ENCODE measurements at places on chromosomes 7 and 10.

DNA sequence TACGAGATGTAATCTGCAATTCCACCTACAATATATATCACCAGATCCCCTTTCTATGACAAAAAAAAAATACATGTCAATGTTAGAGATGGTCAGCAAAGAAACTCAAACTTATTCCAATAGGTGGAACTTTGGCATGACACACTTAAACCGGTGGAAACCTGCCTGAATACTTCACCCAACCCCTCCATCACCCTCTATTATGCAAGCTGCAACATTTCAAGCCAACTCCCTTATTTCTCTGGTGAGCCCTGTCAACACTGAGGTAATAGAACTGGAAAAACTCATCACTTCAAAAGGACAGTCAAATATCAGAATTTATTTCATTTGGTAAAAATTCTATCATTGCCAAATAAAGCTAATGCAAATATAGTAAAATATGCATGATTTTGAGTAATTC lies 3.6 kb downstream of the ZNF438 start:
- peak; percentile 46 for DNase-seq

DNA sequence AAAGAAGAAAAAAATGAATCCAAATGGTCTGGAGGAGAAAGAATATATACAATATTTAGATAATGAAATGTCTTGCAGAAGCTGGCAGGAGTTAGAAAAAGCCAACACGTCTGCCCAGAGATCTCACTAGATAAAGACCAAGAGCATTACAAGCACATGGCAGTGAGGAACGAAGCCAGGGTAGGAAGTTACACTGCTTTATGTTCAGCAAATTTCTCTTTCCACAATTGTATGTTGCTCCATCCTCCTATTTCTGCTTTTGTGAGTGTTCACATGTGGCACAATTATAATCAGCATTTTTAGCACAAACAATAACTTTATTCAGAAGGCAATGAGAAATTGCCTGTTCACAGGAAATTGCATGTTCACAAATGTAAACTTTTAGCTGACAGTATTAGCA lies 53.7 kb downstream of the LRRC17 start:
- no peak for DNase-seq

- no peak for DNase-seq
These were observed 73.1 kb downstream of the LANCL2 start for GRCh38 chr7:55438085-55438756.

- DNase-seq, result no peak
These were observed 65.1 kb upstream of the HPS1 start for GRCh38 chr10:98511876-98512275.

- no peak for DNase-seq
These were observed 313.0 kb upstream of the NPVF start for GRCh38 chr7:25541094-25541821.

- DNase-seq, result no peak
These were observed 104.6 kb upstream of the GDF10 start for GRCh38 chr10:47195274-47195885.

DNA sequence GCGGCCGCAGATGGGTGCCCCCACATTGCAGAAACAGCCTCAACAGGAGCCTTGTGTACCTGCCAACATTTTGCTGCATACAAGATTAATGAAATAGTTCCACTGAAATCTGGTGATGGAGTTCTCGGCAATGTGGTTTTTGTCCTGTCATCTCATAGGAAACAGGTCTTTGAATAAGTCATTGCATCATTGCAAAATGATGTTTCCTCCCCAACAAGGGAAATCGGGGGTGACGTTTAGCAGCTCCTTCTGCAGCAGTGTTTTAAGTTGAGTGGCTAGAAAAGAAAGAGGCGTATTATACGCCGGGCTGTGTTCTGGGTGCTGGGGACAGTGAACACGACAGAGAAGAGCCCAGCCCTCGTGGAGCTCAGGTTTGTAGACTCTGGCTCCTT lies 177.0 kb downstream of the PRKAG2 start:
- DNase-seq, result peak; percentile 93

DNA sequence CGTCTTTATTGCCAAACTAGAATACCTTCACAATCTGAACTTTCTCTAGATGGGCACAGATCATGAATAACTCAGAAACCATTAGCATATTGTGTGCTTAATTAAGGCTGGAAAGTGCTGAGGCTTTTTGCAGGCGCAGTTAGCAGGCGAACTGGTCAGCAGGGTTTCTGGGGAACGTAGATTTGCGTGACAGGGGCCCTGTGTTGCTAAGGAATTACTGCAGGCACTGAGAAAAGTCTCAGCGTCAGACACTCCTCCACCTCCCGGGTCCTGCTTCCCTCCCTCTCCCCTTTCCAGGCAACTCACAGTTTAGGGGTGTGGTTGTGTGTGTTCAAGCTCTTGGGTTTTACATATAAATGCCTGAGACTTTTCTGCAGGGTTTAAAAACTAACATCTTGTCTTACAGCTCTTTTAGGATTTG lies 2.2 kb downstream of the MAP3K8 start:
- DNase-seq, result peak; percentile 78

DNA sequence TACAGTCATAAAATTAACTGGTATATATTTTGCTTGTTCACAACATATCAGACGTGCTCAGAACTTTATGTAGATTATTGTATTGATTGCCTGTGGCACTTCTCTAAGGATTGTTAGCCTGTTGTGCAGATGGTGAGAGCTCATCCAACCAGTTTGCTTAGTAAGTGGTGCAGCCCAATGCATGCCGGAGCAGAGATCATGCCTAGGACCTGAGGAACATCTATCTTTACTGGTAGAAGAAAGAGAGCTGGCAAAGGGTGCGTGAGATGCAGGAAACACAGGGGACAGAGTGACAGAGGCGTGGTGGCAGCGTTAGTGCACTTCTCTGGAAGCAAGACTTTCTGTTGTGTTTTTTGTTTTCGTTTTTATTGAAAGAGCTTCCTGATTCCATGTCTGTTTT lies 35.9 kb downstream of the CCM2 start:
- no peak for DNase-seq

- no peak for DNase-seq
These were observed 4.3 kb upstream of the LAMB1 start for GRCh38 chr7:108007261-108007660.

GRCh38 chr7:37056234-37056912 lies 332.1 kb upstream of the AOAH start:
- DNase-seq, result no peak

DNA sequence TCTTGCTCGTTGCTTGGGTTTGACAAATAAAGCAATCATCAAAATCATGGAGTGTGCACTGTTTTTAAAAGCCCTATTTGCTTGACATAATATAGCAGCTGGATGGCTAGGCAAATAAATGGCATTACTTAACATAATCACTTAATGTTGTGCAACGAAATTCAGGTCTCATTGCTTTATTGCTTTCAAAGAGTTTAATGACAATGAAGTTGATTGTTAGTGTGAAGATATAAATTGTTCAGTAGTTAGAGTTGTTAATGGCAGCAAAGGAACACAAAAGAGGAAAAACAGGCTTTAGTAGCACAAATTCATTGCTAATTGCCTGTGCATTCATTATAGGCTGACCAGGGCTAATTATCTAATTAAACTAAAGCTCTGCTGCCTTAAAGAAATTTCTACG lies 7.6 kb upstream of the ADO start:
- no peak for DNase-seq

DNA sequence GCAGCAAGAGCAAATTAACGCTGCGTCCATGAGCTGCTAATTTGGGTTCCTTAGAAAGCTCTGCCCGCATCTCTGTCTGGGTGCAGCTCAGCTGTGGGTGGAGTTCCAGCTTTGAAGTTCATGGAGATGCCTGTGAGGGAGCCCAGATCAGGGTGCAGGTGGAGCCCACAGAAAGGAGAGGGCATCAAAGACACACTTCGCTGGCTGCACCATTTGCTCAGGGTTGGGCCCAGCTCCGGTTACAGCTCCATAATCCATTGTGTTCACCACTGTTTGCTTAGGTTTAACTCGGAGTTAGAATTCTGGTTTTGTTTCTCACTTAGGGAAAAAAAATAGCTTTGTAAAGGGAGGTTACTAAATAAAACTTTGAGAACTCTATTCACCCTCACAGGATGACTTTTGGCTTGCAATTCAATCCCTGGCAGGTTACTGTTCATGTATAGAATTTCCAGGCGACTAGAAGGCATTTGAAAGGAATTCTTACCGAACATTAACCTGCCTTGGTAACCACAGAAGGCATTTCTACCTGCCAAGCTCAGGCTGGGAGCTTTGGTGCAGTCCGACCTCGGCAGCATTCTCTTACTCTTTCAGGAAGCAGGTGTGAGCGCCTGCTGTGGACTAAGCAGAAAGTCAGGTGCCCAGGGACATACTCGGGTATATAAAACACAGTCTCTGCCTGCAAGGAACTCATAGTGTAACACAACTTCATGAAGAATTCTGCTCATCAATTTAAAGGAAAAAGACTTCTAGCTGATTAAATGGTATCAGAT lies 179.5 kb upstream of the RNF32 start:
- DNase-seq, result no peak

- no peak for DNase-seq
These were observed 3.1 kb downstream of the ABLIM1 start for GRCh38 chr10:114654822-114655575.

DNA sequence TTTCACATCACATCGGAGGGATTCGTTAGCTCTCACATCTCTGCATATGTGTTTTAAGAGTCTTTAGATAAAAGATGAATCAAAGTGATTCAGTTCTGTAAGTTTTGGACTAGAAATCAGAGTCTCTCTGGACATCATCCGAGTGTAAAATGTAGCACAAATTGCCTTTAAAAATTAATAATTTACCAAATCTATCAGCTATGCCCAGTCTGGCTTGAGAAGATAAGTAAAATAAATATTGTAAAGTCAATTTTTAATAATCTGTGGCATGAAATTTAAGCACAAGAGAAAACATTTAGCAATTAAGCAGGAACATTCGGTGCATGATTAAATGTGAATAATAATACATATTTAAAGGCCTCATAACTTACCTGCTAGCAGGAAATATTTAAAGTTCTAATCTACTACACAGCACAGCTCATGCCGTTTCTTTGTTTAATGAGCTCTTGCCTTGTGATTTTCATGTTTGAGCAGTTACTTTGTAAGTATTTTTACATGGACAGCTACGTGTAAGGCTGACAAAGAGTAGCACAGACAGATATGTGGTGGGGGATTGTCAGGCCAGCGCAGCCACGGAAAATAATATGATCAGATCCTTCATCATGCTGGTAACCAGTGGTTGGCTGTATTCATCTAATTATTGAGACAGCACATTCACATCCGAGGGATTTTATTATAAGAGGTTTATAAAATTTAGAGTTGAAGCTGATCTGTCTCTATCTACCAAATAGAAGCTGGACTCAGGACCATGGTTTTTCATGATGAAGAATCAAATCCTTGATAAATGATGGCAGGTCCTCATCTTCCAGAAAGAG lies 317.3 kb downstream of the ADARB2 start:
- DNase-seq, result no peak

DNA sequence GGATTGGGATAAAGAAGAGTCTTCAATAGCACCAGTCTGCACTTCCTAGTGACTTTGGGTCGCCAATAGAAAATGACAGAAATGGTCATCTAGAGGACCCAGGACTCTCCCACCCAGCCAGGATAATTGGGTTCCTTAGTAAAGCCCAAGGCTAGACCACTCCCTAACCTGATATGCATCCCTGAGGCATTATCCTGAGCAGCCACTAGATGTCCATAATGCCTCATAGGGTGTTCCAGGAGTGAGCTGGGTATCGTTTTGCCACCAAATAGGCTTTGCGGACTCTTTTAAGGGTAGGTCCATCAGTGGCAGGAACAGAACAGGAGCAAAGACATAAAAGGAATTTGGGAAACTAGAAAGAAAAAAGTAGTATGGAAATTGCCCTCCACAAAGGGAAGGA lies 4.5 kb upstream of the LRRC4 start:
- peak; percentile 32 for DNase-seq

DNA sequence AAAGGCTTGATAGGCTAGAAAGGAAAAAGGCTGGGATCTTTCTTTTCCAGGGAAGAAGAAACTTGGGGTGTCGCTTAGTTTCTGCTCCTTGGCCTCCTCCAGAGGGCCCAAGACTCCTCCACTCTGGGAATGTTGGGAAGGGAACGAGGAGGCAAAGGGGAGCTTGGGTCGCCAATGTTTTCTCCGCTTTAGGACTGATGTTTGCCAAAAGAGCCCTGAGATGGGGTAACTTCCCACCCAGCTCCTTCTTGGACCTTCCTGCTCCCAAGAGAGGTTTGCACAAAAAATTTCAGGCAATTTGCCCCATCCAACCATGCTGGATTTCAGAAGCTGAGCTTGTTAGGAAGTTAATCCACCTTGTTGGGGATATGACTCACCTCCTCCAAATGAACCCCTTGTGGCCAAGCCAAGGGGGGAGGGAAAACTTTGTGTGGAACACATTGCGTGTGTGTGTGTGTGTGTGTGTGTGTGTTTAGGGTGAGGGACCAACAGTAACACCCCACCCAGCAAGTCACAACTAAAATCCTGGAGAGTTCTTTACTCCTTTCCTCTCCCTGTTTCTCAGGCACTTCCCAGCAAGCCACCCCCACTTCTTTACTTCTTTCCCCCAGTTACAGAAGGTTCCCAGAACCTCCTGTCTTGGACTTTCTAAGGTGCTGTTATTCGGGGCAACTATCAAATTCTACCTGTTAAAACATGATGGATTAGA lies 8.7 kb upstream of the HOXA2 start:
- no peak for DNase-seq

DNA sequence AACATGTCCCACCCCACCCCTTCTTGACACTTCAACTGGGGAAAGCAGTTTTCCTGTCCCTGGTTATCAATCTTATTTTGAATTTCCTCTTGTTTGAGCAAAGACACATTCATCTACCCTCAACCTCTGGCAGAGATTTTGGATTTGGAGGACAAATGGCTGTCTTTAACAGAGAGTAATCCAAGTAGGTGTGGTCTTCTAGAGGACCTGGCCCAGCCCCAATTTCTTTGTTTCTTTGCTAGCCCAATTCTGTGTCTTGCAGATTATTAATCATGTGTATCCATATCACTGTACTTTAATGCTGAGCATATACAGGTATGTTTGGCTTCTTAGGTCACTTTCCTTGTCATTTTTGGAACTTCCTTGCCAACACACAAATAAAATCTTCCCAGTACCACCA lies 58.8 kb upstream of the ADCY1 start:
- DNase-seq, result no peak

DNA sequence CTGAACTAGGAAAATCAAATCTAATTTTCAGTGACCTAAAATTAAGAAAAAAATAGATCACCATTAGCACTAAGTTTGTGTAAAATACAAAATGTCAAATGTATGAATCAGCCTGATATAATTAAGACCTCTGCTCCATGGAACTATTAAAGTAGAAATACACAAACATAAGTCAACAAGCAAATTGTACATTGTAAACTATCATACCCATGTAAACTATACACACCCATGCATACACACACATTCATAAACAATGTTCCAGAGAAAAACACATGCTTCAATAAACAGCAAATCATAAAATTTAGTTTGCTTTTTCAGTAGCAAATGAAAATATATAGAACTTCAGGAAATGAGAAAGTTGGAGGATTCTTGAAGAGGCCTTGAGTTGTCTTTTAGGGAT lies 199.7 kb upstream of the VSTM2A start:
- DNase-seq, result no peak

DNA sequence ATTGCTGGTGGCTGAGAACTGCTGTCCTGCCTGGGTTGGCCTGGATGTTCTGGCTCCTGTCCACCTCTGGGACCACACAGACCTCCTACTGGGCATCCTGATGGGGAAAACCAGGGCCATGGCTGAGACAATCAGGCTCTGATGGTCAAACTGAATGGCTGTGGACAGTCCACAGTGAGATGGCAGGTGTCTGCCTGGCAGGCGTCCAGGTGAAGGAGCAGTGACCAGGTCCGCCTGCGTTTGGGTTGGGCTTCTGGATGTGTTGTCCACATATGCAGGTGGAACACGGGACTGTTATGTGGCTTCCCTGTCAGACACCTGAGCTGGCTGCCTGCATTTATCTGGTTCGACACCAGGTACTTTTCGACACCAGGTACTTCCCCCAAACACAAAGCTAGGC lies 241.7 kb downstream of the BUB3 start:
- no peak for DNase-seq

Measured in cardiac muscle cell (in vitro differentiated cells and primary cell).